Vagina (tissue), 2 donors: ENCODE measurements at places on chromosomes 4 and X.

- DNase-seq: no peak
These were observed 7.9 kb downstream of the PDLIM5 start for GRCh38 chr4:94459462-94460161.

GRCh38 chr4:148540622-148541326 lies 98.6 kb upstream of the NR3C2 start:
- no peak for DNase-seq

DNA sequence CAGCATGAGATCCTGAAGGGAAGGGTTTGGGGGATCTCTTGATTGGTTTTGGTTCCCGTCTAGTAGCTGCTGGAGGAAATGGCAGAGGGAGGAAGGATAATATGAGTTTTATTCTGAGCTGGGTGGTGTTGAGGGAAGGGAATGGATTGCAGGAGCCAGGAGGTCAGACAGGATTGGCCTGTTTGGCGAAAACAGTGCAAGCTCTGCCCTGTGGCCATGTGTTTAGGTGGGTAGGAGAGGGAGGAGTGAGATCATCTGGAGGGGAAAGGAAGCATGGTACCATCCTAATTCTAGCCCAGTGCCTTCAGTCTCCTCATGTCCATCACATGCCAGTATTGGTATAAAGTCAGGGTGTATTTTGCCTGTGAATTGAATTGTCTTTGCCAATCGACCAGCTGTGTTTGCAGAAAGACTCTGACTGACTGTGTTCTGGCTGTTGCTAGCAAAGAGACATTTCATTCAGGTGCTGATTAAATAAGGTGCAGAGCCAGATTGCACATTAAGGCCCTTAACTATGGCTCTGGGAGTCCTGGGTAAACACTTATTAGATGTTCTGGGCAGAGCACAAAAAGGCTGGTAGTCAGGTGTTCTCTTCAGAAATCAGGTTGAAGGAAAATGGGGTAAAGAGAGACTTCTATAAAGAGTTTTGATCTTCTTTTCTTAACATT lies 10.0 kb downstream of the TMEM164 start:
- DNase-seq: no peak

- no peak for DNase-seq
These were observed 182.8 kb upstream of the MAP3K15 start for GRCh38 chrX:19698122-19698521.

DNA sequence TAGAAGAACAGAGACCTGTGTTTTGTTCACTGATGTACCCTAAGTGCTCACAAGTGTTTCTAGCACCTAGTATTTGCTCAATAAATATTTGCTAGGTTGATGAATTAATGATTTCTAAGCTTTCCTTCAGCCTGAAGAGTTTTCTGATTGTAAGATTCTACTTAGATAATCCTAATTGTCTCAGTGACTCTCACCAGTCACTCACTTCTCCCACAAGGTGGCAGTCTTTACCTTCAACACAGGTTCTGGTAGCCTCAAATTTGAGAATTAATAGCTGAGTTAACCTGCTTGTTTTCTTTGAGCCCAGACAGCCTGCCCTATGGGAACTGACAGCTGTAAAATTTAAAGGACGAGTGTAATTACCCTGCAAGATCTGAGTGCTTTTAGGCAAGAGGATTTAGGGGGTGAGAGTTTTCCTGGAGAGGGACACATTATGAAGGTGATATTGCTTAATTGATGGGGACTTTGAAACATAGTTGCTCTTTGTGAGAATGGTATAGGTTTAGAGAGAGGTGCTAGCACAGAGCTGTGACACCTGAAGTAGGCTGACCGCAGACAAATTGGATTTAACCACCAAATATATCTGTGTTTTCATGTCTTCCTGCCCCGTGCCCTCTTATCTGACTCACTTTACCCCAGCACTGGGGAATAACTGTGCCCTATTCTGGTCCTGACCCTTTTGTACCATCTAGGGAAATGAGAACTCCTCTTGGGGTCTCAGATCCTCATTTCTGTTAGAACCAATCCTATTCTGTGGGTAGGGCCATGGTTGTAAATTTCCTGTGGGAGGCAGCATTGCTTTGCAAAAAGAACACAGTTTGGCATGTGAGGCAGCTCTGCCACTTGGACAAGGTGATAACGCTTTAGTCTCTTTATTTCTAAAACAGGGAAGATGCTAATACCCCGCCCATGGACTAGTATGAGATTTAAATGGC lies 27.7 kb downstream of the CD38 start:
- DNase-seq: no peak

DNA sequence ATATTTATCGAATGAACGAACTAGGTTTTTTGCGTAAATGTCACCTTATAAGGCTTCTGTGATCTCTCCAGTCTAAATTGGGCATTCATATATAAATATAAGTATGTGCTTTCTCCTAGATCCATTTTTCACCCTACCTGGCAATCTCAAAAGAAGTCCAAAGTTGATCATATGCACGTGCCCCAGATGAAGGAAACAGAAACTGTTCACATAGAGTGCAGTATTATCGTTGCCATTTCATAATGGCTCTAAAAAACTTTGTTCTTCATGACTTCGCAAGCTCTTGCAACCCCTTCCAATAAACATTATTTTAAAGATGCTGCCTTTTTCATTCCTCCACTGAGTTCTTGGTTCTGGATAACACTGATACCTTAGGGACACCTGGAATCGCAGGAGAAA lies 708 bp downstream of the INTS12 start:
- no peak for DNase-seq

- DNase-seq: no peak
These were observed 112.4 kb downstream of the RNF150 start for GRCh38 chr4:141020801-141021261.

DNA sequence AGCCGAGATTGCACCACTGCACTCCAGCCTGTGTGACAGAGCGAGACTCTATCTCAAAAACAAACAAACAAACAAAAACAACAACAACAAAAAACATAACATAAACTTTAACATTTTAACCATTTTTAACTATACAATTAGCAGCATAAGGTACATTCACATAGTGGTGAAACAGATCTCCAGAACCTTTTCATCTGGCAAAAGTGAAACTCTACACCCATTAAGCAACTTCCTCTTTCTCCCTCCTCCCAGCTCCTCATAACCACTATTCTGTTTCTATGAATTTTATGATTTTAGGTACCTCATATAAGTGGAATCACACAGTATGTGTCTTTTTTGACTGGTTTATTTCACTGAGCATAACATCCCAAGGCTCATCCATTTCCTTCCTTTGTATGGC lies 103.6 kb downstream of the FAM13A start:
- no peak for DNase-seq

DNA sequence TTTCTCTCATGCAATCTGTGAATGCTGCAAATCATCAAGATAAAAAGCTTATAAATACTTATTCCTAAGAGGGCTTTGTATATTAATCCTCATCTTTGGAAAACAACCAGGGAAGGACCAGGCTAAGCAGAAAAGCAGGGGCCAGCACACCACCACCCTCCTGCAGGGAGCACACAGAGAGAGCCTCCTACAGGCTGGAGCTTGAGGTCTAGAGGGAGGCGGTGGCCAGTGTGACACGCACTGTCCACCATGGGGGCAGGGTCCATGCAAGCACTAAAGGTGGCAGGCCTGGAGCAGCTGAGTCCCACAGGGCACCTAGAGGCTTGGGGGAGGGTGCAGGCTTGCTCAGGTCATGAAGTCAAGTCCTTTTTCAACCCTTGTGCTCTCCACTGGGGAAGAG lies 236.9 kb downstream of the TACR3 start:
- DNase-seq: no peak

DNA sequence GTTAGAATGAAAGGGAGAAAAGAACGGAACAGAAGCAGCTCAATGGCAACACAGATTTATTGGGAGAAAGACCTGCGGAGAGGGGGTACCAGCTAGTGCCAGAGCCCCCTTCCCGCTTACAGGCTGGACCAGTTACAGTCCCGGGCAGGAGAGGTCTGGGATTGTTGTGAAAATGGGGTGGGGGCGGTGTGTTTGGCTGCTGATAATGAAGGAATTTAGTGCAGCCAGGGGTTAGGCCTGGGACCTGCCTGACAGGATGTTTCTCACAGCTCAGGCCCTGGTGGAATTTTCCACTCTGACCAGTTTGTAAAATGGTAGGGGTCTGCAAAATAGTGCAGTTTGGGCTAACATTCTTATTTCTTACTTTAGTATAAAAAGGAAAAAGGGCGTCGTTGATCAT lies 75.4 kb upstream of the SPIN4 start:
- no peak for DNase-seq

- no peak for DNase-seq
These were observed 37.7 kb downstream of the FHDC1 start for GRCh38 chr4:152973629-152974467.

GRCh38 chrX:17017134-17017533 lies 70.7 kb downstream of the REPS2 start:
- DNase-seq: no peak
